ENCODE measurements at places on chromosomes 16 and 17.

DNA sequence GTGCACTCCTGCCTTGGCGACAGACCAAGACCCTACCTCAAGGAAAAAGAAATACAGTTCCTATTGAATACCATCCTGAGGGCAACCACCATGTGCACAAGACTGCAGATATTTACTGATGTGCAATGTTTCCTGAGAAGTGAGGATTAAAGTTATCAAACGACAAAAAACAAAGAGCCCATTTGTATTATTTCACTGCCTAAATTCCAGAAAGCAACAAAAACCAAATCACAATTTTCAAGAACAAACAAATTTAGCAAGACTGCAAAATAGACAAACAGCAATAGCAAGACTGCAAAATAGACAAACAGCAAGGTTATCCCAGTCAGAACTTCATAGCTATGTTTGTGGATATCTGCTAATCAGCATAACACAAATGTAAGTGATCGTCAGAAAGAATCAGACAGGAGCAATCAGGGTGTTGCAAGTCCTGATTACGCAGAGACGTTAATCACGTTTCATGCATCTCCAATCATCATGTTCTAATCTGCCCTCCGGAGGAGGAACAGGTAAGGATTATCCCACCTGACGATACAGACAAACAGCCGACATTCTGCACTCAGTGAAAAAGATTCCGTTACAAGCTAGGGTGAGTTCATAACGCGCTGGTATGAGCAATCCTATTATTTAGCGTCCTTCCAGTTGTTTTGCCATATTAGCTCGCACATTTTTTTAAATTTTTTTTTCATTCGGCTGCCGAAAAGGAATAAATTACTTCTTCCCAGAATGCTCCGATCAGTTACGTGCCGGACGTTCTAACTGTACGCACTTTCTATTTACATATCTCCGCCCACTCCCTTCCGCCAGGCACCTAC is 2.9 kb downstream of the TMEM107 start:
- peak; percentile 94 for DNase-seq

- DNase-seq: peak; percentile 61
Observed at GRCh38 chr16:10009684-10010083, 172.5 kb downstream of the GRIN2A start.

DNA sequence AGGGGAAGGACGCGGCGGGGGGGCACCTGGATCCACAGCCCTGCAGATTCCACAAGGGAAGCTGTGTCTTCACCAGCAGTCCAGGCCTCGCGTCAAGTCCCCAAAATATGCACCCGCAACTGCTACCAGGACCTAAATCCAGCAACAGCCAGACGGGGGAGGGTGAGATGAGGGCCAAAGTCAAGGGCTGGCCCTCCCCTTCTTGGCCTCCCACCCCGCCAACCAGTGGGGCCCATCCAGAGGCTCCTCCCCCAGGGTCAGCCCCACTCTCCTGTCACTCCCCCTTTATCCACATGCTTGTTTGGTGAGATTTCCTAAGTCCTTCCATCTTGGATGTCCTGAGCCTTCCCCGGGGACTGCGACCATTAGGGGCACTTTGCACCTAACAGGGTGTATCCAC is 138.7 kb downstream of the ENGASE start:
- DNase-seq: no peak

- DNase-seq: no peak
Observed at GRCh38 chr17:30021708-30022317, 80.4 kb downstream of the EFCAB5 start.

- no peak for DNase-seq
Observed at GRCh38 chr17:14228903-14229302, 7.8 kb downstream of the CDRT15 start.

GRCh38 chr17:83124871-83125514 is 45.6 kb downstream of the METRNL start:
- DNase-seq: no peak

- peak; percentile 81 for DNase-seq
Observed at GRCh38 chr17:78766225-78766624, 15.8 kb downstream of the CYTH1 start.

- no peak for DNase-seq
Observed at GRCh38 chr16:57472665-57473060, 10.2 kb downstream of the POLR2C start.

DNA sequence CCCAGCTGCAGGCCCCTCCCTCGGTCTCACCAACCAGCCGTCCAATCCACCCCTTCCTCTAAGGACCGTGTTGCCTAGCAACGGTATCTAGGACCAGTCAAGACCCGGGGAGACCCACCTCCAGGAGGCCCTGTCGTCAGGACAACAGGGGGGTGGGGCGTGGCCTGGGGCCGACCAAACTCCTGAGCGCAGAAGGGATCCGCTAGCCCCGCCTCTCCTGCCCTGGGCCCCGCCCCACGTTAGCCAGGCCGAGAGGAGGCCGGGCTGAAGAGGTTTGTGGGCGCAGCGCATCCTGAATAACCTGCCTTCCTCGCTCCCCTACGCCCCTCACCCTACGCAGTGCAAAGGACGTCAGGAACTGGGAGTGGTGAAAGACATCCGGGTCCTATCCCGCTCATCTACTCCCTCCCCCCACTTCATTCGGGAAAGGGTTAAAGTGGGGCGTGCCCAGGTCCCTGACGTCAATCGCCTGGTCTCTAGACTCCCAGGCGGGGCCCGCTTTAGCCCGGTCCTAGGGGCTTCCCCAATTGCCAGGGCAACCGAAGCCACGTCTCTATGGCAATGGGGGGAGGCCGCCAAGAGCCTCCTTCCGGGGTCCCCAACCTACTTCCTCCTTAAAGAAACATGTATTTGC is 14.7 kb downstream of the DLG4 start:
- peak; percentile 97 for DNase-seq

- no peak for DNase-seq
Observed at GRCh38 chr17:80263253-80264204, 2.9 kb downstream of the RNF213 start.

DNA sequence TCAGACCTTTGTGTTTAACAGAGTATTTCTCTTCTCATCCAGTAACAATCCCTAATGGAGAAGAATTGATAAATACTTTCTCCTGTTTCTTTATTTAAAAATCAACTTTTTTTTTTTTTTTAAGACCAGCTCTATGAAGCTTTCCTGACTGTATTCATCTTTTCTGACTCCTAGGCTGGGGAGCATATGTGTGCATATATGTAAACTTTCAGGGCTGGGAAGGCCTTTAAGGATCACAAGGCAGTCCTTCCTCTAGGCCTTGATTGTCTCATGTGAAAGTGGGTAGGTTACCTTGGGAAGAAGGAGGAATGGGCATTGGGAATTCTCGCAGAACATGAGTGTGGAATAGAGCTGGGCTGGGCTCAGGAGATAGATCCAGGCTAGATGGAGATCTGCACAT is 292.9 kb upstream of the SALL1 start:
- DNase-seq: no peak

DNA sequence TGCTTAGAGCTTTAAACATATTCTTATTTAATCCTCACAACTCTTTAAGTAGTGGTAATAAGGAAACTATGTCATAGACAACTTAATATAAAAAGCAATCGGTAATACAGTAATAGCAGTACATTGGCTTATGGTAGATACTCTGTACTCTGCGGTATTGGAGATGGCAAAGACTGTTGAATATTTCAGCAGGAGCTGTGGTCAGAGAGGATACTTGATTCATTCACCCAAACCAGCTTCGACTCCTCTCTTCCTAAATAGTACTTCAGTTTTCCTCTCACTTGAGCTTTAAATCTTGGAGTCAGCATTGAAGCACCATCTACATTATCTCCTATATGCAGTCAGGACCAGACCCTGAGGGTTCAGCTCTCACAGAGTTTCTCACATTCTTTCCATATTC is 169.3 kb downstream of the CYB561 start:
- DNase-seq: no peak

GRCh38 chr16:54397190-54397835 is 110.7 kb upstream of the IRX3 start:
- DNase-seq: no peak

DNA sequence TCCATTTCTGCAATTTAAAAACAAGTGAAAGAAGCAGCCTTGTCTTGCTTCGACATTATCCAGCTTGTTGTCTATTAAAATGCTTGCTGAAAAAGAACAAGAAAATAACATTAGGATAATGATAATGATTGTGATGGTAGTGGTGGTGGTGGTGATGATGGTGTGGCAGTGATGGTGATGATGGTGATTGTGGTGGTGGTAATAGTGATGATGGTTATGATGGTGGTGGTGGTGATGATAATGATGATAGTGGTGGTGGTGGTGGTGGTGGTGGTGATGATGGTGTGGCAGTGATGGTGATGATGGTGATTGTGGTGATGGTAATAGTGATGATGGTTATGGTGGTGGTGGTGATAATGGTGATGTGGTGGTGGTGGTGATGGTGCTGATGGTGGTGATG is 41.5 kb downstream of the C17orf67 start:
- DNase-seq: peak; percentile 2

DNA sequence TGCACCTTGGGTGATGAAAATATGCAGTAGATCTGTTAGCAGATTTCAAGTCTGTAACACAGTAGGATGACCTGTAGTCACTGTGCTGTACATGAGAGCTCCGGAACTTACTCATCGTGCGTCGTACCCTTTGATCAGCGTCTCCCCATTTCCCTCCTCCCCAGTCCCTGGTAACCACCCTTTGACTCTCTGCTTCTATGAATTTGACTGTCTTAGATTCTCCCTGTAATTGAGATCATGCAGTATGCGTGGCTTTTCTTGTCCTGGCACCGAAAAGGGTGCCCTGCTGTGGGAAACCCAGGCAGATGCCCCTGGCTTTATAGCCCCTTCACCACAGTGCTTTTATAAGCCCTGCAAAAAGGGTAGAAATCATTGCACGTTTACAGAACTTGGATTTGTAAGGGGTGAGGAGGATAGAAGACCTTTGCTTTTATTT is 20.5 kb downstream of the CLEC16A start:
- no peak for DNase-seq

GRCh38 chr16:59887856-59888255 is 1153.7 kb upstream of the GOT2 start:
- no peak for DNase-seq

DNA sequence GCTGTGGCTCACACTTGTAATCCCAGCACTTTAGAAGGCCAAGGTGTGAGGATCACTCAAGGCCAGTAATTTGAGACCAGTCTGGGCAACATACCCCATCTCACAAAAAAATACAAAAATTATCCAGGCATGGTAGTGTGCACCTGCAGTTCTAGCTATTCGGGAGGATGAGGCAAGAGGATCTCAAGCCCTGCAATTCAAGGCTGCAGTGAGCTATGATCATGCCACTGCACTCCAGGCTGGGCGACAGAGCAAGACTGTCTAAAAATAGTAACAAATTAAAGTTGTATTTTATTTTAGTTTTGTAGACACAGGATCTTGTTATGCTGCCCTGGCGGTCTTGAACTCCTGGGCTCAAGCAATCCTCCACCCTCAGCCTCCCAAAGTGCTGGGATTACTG is 18.2 kb downstream of the USP31 start:
- DNase-seq: no peak

GRCh38 chr17:51739245-51739886 is 419.1 kb downstream of the CA10 start:
- no peak for DNase-seq

Measured in islet precursor cell (in vitro differentiated cells).